ENCODE measurements at places on chromosomes 12 and 14.

GRCh38 chr12:19675361-19675760 lies 236.1 kb downstream of the AEBP2 start:
- DNase-seq, result no peak

DNA sequence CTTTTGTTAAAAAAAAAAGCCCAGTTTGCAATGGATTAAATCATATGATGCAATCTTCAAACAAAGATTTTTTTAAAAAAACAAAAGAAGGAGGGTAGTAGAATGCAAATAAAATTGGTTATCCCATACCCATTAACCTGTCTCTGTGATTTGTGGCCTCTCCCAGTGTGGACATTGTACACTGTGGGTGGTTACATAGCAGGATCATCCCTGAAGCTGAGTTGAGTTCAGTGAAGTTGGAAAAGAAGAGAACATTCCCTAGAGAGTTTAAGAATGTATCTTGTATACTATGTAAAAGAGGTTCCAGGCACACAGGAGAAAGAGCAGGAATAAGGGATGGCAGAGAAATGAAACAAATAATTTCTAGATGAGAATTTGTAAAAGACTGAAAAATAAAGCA lies 142.4 kb upstream of the SLC16A7 start:
- DNase-seq, result no peak

- DNase-seq, result no peak
Observed at GRCh38 chr12:96054244-96054610, 18.8 kb upstream of the LTA4H start.

- no peak for DNase-seq
Observed at GRCh38 chr12:91633734-91634357, 451.2 kb upstream of the DCN start.

DNA sequence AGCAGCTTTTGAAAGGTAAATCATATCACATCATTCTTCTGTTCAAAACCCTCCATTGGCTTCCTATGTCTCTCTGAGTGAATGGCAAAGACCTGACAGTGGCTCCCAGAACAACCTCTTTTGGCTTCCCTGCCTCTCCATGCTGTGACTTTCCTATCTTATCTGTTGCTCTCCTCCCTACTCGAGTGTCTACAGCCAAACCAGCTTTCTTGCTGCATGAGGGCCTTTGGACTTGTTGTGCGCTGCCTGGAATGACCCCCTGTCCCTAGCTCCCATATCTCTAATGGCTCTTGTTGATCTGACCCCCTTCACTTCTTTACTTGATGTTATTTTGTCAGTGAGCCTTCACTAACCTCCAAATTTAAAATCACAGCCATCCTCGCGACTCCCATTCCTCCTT lies 2.5 kb downstream of the SYNE2 start:
- DNase-seq, result no peak

DNA sequence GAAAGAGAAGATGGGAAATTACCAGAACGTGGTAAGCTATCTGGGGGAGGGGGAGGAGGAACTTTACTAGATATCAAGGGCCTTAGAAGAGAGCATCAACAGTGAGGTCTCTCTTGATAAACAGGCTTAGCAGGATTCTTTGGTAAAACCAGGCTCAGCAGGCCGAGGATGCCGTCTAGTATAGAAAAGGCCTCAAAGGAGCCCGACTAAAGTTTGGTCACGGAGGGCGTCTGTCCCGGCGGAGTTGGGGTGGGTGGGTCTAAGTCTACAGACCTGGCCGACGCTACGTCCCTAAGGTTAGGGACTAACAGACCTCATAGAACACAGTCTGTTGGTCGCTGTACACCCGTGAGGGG lies 538 bp upstream of the TIGAR start:
- no peak for DNase-seq

GRCh38 chr12:110785240-110785639 lies 42.5 kb upstream of the PPP1CC start:
- DNase-seq, result no peak

- DNase-seq, result no peak
Observed at GRCh38 chr12:106866426-106867080, 89.2 kb upstream of the TMEM263 start.

- no peak for DNase-seq
Observed at GRCh38 chr14:78849952-78850351, 679.8 kb downstream of the NRXN3 start.

GRCh38 chr12:75825686-75826085 lies 205.9 kb downstream of the PHLDA1 start:
- no peak for DNase-seq

DNA sequence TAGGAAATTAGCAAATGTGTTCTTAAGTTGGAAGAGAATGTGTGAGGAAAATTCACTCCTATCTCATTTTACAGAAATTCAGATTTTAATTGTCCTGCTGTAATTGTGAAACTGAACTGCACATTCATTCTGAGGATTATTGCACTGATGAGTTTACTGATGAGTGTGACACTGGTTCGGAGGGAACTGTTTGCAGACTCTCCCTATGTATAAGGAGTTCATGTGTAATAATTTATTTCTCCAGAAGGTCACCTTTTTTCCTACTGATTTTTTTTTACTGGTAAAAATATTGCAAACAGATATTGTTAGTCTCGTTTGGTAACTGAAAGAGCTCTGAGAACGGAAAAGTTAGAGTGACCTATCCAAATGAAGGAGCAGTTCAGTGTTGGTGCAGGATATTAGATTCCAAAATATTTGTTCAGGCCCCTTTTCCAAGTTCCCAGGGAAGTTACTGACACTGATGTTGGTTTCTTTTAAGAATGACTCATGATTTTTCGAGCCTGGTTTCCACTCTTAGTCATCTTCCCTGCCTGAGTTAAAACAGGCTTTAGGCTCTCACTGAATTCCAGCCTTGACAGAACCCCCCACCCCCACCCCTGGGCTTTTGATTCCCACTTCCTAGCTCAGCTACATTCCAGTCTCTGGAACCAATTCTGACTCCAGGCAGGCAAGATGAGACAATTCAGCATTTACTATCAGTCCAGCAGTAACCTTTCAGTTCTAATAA lies 18.4 kb downstream of the ANO6 start:
- no peak for DNase-seq

- DNase-seq, result no peak
Observed at GRCh38 chr12:62604373-62604772, 137.7 kb downstream of the MON2 start.

- no peak for DNase-seq
Observed at GRCh38 chr12:119802472-119802871, 74.6 kb downstream of the CIT start.

GRCh38 chr14:51677738-51678137 lies 26.0 kb downstream of the FRMD6 start:
- no peak for DNase-seq

DNA sequence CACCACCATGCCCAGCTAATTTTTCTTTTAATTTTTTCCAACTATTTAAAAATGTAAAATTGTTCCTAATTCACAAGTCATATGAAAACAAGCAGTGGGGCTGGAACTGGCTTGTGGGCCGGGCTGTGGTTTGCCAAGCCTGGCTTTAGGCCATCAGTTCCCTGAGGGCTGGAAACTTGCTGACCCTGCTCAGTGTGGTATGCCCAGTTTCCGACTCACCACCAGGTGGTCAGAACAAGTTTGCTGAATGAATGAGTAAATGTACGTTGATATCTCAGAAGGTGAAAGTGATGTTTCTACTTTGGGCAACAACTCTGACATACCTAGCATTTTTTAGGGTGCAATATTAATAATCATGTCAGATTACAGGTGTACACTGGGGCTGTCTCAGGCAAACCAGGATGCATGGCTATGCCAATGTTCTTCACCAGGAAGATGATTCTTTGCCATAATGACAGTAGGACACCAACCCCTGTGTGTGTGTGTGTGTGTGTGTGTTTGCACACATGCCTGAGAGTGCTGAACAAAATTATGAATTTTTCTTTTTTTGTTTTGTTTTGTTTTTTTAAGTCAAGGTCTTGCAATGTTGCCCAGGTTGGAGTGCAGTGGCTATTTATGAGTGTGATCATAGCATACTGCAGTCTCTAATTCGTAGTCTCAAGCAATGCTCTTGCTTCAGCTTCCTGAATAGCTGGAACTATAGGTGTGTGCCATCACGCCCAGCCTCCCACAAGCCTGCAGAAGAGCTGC lies 106.1 kb downstream of the PTPN11 start:
- no peak for DNase-seq

DNA sequence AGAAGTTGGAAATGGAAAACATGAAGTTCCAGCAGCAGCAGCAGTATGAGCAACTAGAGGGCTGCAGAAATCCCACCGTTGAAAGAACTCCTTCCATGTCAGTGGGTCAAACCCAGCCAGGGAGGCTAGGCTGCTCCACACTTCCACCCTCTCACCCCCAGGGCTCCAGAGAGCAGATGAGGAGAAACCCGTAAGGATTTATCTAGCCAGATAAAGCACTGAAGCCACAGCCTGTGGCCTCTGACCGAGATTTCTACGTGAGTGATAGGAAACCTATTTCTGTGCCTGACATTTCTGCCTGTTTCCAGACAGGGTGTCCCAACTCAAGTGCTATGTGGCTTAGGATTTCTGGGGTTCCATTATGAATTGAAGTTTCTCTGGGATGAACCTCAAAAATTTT lies 100.0 kb upstream of the EEA1 start:
- DNase-seq, result no peak

GRCh38 chr12:124457287-124458219 lies 109.9 kb downstream of the NCOR2 start:
- no peak for DNase-seq

- DNase-seq, result no peak
Observed at GRCh38 chr12:9702255-9702654, 30.6 kb downstream of the CLECL1 start.

DNA sequence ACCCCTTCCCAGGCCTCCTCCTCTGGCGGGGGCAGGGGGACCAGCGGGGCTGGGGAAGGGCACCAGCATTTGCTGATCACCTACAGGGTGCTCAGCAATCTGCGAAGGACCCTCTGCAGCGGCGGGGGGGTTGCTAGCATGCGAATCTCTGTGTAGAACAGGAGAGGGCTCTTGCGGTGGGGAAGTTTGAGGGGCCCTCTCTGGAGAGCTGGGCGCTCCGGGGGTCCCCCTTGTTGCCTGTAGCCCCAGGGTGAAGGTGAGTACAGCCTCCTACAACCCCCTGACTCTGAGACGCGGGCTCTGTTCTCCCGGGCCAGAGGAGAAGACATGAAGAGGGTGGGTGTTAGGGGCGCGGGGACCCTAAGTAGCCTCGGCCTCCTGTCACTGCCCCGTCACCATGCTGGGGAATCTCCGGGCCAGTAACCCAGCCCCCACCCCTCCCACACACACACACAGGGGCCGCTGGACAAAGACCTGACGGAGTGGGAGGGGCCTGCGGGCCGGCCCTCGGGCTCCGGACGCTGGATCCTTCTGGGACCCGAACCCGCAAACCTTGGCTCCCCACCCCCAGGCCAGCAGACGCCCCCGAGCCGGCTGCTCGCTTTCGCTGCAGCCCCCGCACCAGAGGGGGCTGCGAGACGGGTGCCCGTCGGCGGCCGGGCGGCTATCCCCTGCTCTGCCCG lies 734 bp downstream of the FIGNL2 start:
- no peak for DNase-seq

DNA sequence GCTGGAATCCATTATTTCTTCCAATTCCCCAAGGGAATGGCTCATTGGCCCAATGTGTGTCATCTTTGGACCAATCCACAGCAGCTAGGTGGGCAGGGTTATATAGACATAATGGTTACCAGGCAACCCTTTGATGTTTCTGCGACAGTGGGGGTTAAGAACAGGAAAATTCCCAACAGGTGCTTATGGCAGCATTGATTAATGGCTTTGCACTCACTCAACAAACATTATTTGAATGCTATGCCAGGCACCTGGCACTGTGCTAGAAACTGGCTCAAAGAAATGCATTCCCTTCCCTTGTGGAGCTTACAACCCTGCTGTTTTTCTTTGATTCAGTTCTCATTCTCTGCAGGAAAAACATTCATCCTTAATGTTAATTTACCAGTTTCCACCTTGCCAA lies 1221.0 kb downstream of the AACS start:
- DNase-seq, result no peak

- no peak for DNase-seq
Observed at GRCh38 chr12:79886917-79887519, 47.9 kb downstream of the PPP1R12A start.

DNA sequence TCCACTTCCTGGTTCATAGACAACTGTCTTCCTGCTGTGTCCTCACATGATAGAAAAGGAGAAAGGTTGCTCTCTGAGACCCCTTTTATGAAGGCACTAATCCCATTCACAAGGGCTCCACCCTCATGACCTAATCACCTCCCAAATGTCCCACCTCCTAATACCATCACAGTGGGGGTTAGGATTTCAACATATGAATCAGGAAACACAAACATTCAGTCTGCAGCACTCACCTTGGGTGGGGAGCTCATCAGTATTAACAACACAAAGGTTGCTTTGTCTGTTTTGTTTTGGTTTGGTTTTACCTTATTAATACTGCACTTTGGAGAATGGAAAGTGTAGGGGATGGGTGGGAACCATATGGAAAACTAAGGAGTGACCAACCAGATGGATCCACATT lies 10.5 kb upstream of the SMCO2 start:
- DNase-seq, result no peak

- DNase-seq, result no peak
Observed at GRCh38 chr14:23441076-23441475, 5.6 kb upstream of the MYH7 start.

- no peak for DNase-seq
Observed at GRCh38 chr14:99287269-99287942, 15.4 kb upstream of the BCL11B start.

DNA sequence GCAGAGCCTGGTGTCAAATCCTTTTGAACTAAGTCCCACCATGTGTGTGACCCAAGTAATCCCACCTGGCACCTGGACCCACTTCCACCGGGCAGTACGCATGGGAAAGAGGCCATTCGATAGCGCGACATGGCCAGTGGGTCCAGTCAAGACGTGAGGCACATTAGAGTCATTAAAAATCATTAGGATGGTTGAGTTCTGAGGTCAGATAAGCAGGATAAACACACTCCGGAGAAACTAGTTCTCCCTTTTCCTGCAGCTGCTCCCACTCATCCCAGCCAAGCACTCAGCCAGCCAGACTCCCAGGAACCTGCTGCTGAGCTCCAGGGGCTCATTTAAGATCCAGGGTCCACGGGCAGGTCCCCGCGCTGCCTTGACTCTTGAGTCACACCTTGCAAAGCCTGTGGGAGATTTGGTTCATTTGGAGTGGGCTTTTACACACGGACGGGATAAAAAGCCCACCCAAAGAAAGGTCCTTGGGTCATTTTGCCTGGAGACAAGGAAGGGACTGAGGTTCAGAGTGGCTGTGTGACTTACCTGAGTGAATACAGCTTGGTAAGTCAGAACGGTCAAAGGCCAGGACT lies 313.9 kb downstream of the BCL11B start:
- no peak for DNase-seq

- no peak for DNase-seq
Observed at GRCh38 chr12:107094183-107094448, 767 bp upstream of the CRY1 start.

GRCh38 chr12:111171345-111171744 lies 197.6 kb downstream of the PHETA1 start:
- no peak for DNase-seq

Measured in right lung (tissue), 10 donors.